ENCODE measurements at places on chromosomes 7 and 10.

- DNase-seq = no peak
These were observed 61.5 kb downstream of the ITGA8 start for GRCh38 chr10:15658069-15658702.

DNA sequence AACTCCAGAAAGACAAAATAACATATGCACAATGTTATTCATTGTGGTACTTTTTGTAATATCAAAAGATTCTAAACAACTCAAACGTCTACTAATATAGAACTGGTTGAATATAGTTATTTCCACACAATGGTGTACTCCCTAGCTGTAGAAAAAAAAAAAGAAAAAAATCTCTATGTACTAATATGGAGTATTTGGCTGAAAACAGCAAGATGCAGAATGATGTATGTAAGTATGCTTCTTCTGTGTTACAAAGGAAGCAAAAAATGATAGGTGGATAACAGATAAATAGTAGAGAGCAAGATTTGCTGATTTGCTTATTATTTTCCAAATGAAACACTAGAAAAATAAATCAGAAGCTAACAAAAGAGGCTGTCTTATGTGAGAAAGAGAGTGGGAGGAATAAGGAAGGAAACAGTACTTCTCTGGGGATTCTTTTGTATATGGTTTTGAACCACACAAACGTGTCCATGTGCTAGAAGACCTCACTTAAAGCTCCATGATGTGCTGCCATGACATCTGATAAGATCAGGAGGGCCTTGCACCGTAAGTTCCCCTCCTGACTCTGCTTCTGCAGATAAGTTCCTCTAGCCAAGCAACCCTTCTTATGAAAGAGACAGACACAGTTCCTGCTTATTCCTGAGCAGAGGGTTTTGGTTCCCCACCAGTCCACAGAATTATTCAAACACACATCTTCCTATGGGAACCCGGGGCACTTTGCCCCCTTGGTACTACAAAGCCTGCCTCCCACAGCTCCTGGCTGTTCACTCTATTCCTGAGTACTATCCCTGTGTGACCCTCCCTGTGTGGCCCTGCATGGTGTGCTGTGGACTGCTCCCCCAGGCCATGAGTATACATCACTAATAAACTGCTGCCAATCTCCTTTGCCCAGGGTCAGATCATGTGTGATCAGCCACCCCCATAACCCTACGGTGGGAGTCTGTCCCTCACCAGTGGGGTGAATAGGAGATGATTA is 159.1 kb downstream of the CCDC71L start:
- no peak for DNase-seq

DNA sequence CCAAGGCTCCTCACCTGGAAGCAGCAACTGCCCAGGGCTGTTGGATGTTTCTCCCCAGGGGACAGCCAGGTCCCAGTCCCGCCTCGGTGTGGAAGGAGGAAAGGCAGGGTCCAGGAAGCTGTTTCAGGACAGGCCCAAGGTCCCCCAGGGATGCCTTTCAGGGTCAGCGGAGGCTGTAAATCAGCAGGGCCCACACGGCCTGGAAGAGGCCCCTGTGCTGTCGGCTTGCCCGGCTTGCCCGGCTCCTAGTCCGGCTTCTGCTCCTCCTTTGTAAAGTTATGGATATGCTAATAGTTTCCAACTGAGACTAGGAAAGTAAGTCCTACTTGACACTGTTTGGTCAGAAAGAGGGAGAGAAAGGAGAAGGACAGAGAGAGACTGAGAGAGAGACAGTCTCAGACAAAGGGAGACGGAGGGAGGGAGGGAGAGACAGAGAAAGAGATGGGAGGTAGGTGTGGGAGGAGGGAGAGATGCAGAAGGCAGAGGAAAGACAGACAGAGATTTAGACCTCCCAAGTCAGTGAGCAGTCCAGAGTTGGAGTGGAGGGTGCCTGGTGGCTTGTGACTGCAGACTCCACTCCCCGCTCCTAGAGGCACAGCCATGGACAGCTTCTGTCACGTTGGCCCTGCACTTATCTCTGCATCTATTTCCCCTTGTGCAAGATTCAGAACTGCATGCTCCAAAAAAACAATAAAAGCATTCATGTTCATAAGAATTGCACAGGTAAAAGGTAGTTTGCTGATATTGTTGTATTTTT is 10.5 kb downstream of the IKZF1 start:
- no peak for DNase-seq

DNA sequence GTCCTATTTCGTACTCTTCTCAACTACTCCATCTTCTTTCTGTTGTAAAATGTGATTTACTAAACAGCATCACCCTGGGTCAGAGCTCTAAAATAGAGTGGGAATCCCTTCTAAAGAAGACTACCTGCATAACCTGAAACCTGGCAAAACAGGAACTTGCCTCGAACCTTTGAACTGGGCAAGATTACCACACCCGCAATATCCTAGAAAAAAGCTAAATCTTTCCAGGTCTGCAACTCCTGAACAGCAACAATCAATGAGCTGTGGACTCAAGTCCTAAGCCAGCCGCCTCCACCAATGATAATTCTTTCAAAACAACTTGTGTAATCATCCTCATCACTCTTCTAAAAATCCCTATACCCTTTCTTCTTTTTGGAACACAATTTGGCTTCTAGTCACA is 824.2 kb upstream of the COBL start:
- DNase-seq = no peak

DNA sequence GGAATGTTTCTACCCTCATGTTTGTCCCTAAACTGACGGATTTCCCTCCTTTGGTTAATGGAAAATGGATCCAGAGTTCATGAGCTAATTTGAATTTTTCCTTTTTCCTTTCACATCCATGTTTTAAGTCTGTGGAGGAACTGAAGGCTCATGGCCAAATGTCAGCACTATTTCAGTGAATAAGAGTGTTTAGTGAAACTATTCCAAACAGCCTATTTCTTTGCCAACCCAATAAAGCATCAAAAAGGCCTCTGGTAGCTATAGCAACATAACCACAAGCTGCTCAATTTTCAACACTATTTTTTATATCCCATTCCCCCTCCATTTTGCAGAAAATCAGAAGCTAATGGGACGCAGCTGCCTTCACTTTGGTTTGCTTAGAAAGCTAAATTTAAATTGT is 1454.1 kb downstream of the GATA3 start:
- no peak for DNase-seq

GRCh38 chr10:89490596-89491335 is 44.6 kb downstream of the SLC16A12 start:
- no peak for DNase-seq

GRCh38 chr7:65974191-65974801 is 7.7 kb downstream of the GUSB start:
- DNase-seq = no peak

DNA sequence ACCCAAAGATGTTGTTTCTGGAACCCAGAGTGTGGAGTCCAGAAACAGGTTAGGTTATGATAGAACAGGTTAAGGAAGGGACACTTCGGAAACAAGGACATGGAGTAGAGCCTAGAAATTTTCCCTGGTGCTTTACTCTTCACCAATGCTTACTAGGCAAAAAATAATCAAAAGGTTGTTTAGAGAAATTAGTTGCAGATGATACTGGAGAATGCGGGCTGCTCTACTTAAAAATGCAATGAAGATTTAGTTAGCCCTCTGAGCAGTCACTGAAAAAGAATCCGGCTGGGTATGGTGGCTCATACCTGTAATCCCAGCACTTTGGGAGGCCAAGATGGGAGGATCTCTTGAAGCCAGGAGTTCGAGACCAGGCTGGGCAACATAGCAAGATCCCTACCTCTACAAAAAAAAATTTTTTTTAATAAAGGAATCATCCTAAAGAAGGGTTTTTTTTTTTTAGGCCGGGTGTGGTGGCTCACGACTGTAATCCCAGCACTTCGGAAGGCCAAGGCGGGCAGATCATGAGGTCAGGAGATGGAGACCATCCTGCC is 3.3 kb upstream of the UBE2H start:
- DNase-seq = no peak

Measured in stimulated activated CD8-positive, alpha-beta memory T cell treated with anti-CD3 and anti-CD28 coated beads, Interleukin-15, amount 100 ng/mL, for 4 hours (primary cell).